ENCODE measurements at places on chromosomes 3 and 15. TPM values are rescaled to one million over a fixed set of nuclear protein-coding genes. Genes with fewer than 3 reads are reported as not detected.

MITF gene
- 5.5 TPM for total RNA-seq

ISG20 gene
- total RNA-seq, result 8.7 TPM

DNA sequence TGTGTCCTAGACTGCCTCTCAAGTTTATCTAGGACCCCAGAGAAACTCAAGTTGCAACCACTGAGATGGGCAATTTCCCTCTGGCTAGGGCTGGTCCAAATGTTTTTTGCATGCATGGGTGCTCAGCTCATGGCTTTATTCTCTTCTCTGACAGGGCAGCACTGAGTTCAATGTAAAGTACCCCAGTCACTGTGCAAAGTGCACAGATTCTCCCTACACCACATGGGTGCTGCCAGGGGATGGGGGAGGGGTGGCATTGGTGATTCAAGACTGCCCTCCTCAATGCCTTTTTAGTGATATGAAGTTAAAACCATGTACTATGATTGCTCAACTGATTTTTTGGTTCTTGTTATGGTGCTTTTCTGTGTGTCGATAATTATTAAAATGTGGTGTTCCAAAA lies 14.8 kb upstream of the RAD51 start:
- no peak for DNase-seq

DNA sequence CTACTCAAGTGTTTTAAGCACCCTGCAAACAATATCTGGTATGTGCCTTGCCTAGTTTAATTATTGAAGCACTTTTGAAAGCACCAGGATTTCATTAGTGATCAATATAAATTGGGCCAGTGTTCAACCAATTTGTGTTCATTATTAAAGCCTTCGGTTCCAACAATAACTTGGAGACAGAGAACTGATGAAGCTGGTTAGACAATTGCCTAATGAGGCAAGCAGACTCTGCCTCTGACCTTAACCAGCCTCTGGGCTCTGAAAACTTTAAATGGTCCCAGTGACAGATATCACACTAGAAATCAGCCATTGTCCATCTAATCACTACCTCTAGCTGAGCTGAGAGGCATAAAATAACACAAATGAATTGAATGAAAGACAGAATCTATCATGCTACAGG lies 139.9 kb upstream of the CNTN6 start:
- DNase-seq, result no peak

DNA sequence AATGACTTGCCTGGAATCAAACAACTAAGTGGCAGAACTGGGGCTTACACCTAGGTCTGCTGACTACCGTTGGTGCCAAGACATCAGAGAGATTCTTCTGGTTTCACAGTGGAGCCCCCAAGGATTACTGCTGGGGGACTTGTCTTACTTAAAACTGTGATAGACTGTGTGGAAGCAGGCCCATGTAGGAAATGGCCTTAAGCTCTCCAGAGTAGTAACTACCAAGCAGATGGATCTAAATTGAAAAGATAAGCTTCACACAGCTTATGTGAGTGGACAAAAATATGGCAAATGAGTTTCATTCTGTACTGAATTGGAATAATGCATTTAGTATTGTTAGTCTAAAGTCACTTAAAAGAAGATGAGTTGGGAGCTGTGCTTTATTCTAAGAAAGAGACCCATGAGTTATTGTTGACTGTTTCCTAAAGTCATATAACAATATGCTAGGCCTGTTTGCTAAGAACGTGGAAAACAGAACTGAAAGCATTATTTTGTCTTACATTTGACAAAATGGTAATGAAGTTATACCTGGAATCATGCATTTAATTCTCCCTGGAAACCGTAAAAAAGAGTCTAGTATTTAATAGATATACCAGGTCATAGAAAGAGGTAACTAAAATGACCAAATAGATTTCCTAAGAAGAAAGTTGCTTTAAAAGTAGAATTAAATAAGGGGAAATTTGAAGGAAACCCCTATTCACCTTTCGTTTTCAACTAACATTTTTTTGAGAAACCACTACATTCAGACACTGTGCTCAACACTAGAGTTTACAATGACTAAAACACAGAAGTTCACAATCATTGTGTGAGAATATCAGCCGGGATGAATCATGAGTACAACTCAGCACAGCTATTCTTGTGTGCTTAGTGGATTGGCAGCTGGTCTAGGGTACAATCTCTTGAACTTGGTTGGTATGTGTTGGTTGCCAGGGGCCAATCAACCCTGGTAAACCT lies 13.0 kb upstream of the MAPK6 start:
- DNase-seq, result no peak

DNA sequence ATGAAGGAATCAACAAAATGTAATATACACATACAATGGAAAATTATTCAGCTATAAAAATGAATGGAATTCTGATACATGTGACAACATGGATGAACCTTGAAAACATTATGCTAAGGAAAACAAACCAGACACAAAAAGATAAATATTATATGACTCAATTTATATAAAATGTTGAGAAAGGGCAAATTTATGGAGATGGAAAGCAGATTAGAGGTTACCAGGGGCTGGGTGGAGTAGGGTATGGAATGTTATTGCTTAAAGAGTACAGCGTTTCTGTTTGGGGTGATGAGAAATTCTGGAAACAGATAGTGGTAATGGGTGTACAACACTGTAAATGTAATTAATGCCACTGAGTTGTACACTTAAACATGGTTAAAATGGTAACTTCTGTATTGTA lies 50.9 kb downstream of the EMC4 start:
- no peak for DNase-seq

CCR4 gene
- 2.8 TPM for total RNA-seq

- DNase-seq, result no peak
Measured at GRCh38 chr3:187618722-187619121, 51.5 kb downstream of the SST start.

RARRES1 gene
- total RNA-seq, result 0.24 TPM

KLHL40 gene
- total RNA-seq, result 3.1 TPM

DNA sequence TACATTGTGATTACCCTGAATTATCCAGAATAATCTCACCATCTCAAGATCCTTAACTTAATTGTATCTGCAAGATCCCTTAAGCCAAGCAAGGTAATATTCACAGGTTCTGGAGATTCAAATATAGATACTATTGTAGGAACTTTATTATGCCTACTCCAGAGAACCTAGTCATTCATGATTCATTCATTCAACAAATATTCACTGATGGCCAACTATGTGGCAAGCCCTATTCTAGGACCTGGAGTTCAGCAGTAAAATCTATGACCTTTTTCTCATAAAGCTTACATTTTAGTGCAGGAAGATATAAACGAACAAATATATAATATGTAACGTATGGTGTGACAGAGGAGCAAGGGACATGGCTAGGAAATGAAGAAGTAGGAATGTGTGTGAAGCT lies 49.6 kb downstream of the ISL2 start:
- no peak for DNase-seq

GRCh38 chr15:39948817-39949216 lies 14.9 kb downstream of the EIF2AK4 start:
- no peak for DNase-seq

ANKRD63 gene
- 11.8 TPM for total RNA-seq

- DNase-seq, result no peak
Measured at GRCh38 chr3:94946683-94947082, 883.8 kb downstream of the NSUN3 start.

DNA sequence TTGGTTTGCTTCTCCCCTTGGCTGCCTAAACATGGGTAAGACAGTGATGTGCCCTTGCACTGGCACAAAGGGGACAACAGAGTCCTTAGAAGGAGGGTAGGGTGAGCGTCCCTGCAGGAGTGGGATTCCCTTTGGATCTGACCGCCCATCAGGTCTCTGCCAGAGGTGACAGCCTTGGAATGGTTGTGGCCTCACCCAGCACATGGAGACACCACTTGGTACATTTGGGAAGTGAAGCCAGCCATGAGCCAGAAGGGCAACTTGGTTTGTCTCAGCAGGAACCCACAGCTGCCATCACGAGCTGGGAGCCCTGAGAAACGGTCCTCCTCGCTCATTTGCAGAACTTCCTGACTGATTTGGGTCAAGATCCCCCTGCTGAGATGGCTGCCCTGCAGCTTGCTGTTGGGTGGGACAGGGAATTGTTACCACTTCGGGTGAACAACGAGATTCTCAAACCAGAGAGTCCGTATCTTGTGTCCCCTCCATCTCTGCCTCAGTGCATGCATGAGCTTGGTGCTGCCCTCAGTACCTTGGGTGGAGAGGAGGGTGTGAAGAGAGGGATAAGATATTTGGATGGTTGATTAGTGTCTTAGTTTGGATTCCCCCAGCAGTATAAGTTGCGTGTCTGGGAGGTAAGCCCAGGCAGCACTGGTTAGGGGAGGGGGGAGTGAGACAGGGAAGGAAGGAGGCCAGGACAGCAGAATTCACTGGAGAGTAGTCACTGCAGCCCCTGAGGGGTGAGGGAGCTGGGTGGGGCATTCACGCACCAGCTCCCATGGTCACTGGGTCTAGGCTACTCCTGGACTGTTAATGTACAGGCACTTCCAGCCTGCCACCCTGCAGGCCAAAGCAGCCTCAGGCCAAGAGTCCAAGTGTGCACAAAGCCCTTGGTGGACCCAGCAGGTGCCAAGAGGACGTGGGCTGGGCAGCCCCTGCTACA lies 168.8 kb upstream of the TOPAZ1 start:
- DNase-seq, result no peak

DNA sequence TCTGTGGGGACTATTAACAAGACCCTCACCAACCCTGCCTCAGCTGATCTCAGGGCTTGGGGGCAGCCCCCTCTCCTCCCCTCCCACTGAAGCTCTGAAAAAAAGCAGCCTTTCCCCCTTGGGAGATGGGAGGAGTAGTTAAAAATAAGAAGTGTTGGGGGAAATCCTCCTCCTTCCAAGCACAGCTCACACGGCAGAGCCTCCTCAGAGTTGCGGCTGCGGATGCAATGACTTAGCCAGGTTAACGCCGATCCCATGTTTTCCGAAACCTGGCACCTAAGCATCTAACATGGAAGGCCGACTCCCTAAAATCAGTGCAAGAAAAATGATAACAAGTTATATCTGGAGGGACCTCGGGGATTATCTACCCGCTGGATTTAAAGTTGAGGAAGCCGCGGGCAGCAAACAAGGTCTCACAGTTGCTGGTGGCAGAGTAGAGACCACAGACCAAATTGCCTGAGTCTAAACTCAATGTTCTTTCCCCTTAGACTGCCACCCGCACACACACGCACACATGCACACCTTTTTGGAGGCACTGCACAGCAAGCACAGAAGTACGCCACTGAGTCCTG lies 1.1 kb upstream of the TPM1 start:
- no peak for DNase-seq

GRCh38 chr3:197205675-197206074 lies 92.7 kb downstream of the DLG1 start:
- no peak for DNase-seq

OR5K2 gene
- total RNA-seq, result not detected

- DNase-seq, result peak; percentile 25
Measured at GRCh38 chr3:48595526-48596121, 495 bp upstream of the COL7A1 start.

DNA sequence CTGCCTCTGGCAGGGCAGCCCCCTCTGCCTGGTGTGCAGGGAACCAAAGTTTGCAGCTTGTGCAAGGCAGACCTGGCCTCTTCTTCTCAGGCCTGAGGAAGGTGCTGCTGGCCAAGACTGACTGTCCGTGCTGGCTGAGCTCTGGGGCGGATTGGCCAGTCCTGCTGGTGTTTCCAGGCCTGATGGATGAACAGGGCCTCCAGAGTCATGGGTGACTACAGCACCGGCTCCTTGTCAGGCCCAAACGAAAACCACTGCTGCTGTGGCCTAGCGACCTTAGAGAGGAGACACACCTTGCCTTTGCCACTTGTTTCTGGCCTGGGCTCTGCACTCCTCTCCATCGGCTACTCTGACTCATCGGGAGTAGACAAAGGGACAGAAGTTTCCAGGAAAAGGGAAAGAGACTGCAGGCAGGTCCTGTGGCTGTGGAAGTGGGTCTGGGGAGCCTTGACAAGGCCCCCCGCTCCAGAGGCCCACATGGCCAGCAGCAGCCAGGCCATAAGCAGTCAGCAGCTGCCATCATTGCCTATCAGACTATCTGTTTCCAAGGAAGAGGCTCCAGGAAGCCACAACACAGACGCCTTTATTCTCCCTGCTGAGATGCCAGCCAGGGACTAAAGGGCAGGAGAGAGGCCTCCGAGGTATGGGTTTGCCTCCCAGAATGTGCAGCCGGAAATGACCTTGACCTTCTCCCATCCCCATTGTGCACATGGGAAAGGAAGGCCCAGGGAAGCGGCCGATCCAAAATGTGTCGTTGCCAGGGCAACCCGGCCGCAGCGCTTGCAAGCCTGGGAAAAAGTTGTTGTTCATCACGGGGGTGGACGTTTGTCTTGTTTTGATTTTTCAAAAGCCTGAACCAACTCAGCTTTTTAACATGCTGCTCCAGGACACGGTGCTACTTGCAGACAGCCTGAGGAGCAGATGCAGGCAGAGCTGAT lies 160.5 kb downstream of the CHSY1 start:
- peak; percentile 74 for DNase-seq

- DNase-seq, result no peak
Measured at GRCh38 chr3:156811089-156811862, 14.9 kb upstream of the LEKR1 start.

DNA sequence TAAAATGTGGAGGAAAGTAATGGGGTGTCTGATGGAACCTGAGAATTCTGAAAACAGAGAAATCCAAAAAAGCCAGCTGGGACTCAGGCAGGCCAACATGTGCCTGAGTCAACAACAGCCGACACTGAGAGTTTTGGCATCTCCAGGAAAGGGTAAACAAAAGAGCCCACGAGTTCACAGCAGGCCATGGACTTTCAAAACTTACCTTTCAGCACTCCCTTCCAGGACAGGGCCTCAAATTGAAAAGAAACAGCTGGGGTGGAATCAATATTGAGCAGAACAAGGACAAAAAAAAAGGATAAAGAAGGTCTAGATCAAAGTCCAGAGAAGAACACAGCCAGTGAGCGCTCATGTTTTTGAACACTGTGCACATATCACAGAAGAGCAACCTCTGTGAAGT lies 735.4 kb upstream of the GRM7 start:
- DNase-seq, result no peak

UBE2Q2 gene
- 43.8 TPM for total RNA-seq

DNA sequence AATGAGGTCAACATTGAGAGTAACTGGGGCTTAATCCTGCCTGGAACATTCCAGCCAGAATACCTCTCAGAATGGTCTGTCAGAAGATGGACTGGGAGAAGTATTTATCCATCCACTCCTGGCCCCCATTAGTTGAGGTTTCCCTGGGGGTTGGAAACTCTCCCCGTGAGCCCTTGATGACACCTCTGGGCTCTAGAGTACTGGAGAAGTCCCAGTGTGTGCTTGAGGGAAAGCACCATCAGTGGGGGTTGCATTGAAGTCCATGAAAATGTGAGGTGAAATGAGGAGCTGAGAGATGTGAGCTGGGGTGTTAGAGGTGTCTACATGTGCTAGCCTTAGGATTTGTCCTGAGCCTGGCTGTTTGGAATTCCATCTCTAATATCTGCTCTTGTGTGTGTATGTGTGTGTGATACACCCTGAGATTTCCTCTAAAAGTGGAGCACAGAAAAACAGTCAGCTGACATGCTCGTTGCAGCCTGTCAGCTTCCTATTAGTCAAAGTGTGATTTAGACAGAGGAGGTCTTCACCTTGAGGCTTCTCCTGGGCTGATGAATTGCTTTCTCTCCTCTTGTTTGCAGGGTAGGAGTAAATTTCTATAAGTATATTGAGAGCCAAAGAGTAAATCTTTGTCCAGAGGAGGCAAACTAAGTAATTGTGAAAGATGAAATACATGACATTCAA lies 67.6 kb downstream of the NR1D2 start:
- DNase-seq, result no peak

Measured in testis (tissue), 5 donors.